CD4-positive, alpha-beta T cell treated with Interferon gamma for 1 hour (primary cell): ENCODE measurements at places on chromosomes 7 and 10.

GRCh38 chr7:2000153-2000687, 232.5 kb downstream of the MAD1L1 start:
- no peak for DNase-seq

- no peak for DNase-seq
Measured at GRCh38 chr10:4013651-4014121, 228.7 kb upstream of the KLF6 start.

DNA sequence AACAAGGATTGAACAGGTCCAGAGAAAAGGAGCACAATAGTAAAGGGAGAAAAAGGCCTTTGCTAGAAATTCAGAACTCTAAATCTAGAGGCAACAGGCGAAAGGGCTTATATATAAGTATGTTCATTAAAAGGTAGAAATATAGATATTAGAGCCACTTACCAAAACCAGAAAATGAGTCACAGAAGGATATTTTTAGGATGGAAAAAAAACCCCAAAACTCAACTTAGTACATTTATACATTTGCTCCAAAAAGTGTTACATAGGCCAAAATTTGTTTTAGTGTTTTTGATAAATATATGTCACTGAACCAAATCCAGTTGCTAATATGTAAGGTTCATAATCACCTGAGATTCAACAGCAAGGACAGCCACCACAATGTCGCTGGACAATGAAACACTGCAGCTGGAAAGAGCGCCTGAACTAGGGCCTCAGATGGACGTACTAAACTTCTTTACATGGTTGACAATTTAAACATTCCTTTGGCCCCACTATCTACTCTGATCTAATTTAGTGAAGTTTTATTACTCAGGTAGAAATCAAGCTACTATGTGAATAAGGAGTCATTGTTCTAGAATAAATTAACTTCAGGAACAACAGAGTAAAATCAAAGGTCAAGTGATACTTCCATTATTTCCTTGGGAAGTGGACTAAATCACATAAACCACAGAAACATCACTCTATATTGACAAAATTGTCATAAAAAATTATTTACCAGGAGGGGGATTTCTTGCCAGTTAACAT, 10.9 kb downstream of the FAM3C start:
- DNase-seq, result no peak

DNA sequence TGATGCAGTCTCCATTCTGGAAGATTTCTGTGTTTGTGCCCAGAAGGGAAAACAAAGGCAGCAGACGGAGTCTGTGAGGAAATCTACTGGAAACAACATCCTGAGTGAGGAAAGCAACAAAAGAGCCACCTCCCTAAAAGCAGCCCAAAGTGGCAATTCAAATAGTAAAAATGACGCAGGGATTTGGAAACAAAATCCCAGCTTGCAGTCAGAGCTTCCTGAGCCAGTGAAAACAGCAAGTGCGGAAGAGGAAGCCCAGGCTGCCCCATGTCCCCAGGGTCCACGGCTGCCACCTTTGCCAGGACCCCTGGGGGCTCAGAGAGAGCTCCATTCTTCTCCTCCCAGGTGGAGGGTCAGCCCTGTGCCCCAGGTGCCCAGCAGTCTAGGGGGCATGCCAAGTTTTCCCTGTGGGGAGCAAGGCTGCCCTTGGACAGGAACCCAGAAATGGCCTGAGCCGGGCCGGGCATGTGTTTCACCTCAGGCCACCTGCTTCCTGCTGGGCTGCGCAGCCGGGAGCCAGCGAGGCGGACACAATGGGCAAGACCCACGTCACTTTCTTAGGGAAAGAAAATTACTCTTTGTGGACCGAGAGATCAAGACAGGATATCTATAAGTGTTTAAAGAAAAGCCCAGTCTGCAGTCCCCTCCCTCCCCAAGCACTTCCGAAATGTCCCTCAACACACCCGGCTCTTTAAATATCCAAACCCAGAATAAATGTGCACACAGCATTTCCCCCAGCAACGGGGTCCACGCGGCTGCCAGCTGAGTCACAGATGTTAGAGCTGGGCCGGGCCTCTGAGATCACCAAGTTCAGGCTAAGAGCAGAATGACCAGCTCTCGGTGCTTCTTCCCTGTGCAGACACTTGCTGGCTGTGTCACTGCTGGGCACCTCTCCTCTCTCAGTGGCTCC, 231.1 kb downstream of the ARHGAP12 start:
- peak; percentile 25 for DNase-seq

- DNase-seq, result no peak
Measured at GRCh38 chr10:127024685-127025435, 119.6 kb downstream of the DOCK1 start.

- no peak for DNase-seq
Measured at GRCh38 chr7:124840435-124840834, 74.8 kb upstream of the GPR37 start.

DNA sequence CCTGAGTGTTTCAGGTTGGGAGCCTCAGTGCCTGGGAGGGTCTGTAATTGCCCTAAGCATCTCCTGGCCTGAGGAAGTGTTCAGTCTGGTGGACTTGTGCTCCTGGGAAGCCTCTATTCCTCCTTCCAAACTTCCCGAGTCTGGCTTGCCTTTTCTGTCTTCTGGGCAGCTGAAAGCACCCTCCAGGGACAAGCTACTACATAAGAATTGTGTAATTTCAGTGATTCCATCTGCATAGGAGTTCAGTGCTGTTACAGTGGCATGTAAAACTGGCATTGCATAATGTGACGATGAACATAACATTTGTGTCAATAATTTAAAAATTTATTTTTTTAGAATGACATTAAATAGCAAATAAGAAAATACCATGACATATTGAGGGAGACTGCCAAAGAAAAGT, 109.3 kb downstream of the AOAH start:
- no peak for DNase-seq

DNA sequence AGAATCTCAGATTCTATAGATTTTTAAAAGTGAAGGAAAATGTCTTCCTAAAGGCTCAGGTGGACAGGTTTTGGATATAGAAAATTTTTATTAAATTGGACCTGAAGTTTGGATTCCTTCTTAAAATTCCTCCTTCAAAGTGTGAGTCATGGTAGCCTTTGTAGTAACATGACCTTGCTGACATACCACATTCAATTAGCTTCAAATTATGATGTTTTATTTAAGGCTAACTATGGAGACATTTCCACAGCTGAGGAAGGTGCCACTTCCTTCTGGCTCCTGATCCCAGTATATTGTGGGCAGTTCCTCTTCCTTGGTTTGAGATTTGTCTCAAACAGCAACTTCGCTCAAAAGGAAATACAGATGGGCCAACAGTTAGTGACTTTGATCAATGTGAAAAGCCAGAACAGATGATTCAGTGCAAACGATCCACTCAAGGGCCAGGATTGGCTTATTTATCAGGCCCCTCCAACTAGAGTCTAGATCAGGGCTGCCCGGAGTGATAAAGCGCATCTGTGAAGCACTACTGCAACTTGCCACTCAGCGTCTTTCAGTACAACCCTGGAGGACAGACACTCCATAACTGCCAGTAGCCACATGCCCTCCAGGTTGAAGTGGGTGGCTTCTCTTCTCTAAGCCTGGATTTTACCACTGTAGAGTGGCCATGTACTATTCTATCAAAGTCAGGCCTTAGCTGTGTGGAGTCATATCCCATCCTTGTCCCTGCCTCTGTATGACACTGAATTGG, 573.5 kb downstream of the KIF20B start:
- DNase-seq, result no peak

DNA sequence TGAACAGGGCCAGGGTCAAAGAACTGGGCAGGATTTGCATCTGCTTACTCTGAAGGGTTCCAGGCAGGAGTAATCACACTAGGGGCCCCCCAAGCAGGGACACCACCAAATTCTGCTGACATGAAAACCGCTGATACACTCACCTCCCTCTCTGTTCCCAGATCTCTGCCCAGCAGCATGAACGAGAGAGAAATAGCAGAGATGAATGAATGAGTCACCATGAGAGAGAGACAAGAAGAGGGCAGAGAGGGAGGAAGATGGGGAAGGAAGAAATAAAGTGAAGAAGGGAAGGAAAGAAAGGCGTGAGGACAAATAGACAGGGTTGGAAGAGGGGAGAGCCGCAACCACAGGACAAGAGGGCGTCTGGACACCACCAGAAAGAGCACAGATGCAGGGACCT, 285.9 kb upstream of the NEBL start:
- no peak for DNase-seq

DNA sequence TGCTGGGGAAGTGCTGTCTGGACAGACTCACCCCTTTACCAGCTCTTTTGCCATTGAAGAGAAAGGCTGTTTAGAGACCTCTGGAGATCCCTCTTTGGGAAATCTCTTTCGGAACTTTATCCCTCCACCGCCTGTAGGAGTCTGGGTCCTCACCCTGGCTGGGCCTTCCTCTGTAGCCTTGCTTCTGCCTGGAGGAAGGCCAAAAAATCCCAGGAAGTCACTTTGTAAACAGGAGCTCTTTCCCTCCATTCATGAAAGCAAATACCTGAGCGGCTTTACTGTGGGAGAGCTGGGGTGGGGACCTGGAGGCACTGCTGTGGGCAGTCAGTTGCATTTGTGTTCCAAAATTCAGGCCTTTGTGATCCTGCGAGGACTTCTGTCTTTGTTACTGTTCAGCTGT, 126.2 kb downstream of the KLF6 start:
- DNase-seq, result no peak

- no peak for DNase-seq
Measured at GRCh38 chr10:59880971-59881510, 25.3 kb downstream of the CCDC6 start.

DNA sequence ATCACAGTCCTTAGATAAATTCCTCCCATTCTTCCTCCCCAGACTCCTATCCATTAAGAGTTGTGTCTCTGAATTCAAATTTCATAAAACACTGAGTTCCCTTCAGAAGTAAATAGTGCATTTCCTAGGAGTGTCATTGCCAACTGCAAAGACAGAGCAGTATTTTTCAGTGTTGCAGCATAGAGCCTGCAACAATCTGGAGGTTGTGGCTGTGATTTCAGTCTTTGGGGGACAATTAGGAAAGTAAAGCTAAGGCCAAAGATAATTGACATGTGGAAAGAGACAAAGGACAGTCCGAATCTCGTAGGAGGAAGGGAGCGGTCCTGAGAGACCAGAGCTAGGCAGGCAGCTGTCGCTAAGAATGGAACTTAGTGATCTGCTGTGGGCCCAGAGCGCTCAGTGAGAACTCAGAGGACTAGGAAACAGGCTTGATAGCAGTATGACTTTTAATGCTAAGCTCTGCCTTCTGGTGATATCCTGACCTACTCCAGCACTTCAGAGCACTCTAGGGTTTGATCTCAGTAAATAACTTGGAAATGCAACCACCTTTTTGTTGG, 46.2 kb downstream of the PRPF18 start:
- no peak for DNase-seq

DNA sequence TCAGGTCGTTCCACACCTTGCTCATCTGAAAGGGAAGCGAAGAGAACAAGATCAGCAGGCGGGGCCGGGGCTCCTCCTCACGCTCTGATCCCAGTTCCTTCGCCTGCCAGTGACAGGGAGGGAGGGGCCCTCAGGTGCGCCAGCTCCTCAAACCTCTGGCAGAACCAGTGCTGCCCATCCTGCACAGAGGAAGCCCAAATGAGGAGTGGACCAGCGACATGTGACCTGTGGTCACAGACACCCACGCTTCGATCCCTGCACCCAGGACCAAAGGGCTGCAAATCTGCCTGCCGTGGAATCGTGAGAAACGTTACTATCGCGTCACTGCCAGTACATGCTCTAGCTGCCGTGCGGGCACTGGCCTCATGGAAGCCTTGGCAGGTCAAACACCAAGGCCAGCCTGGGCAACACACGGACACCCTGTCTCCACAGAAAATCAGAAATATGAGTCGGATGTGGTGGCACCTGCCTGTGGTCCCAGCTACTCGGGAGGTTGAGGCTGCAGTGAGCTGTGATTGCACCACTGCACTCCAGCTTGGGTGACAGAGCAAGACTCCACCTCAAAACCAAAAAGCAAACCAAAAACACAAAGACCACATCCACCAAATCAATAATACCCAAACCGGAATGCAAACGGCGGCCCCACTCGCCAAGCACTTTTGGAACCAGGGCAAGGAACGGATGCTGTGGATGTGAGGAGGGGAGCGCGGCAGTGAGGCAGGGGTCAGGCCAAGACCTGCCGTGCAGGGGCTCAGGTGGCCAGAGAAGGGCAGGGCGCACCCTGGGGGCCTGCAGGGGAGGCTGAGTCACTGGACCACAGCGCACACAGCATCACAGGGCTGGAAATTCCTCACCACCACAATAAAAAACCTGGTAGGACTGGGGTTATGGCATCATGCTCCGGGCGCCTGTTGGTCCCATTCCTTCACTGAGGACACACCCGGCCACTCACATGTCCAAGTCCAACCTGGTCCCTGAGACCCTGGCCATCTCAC, 13.4 kb downstream of the NUDT1 start:
- DNase-seq, result no peak

DNA sequence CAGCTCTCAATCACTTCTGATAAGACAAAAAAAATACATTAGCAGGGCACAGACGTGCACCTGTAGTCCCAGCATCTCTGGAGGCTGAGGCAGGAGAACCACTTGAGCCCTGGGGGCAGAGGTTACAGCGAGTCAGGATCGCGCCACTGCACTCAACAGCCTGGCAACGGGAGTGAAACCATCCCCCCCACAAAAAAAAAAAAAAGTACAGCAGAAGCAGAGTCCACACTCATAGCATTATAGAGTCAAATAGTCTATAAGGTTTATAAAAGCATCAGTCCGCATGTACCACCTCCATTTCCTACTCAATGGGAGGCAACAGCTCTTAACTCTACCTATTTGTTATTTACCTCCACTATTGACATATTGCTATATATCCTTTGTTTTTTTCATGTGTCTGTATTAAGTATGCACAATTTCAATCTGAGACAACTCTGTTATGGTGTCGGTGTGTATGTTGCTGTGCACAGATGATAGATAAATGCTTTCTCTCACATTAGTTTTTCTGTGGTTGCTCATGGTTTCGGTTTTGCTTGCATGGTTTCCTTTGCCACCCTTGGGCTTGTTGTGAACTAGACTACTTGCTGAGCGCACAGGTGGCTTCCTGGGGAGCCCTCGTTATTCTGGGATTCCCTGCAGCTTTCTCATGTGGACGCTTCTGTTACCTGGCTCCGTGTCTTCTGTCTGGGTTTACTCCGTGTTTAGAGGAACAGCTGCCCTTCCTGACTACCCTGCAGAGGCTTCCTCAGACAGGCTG, 40.4 kb downstream of the PROSER2 start:
- DNase-seq, result peak; percentile 11

DNA sequence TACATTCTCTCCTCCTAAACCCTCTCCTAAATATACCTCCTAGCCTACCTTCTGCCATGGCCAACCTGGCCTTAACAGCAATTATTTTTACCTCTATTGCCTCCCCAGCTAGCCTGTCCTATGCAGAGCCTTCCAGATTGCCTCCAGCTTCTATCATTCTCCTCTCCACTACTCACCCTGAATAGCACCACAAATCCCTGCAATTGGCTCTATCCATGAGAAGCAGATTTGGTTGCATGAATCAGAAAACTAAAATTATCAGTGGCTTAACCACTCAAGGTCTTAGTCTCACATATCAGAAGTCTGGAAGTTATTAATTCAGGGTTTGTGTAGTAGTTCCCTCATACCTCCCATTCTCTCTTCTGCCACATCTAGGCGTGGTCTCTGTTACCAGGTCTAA, 120.3 kb upstream of the CACUL1 start:
- DNase-seq, result no peak

DNA sequence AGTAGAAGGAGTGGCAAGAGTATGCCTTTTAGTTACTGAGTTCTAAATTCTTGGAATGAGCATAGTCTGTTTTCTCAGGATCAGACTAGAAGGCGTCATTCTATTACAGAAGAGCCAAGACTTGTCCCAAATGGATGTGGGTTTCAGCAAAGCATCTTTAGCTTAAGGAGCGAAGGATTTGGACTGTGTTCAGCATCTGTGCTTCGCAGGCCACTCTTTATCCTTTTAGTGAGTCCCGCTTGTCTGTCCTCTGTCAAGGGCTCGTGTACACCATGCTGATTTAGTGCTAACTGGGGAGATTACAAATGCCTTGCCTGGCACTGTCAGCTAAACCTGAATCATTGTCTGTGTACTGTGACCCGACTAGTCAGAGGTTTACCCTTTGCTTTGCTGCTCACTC, 465.7 kb downstream of the AUTS2 start:
- no peak for DNase-seq
